NCI-H345 (cell line): ENCODE measurements at places on chromosomes 16 and 17.

DNA sequence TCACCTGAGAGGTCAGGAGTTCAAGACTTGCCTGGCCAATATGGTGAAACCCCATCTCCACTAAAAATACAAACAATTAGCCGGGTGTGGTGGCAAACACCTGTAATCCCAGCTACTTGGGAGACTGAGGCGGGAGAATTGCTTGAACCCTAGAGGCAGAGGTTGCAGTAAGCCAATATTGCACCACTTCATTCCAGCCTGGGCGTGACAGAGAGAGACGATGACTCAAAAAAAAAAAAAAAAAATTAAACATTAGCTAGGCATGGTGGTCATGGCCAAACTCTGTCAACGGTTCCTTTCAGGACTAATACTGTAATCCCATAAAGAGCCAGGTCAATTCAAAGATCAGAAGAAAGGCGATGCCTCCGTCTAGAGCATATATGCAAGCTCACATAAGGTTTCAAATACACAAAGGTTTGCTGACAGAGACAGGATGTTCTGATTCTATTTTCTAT is 2.4 kb downstream of the RNF157 start:
- no peak for DNase-seq

- DNase-seq, result no peak
Observed at GRCh38 chr16:22320572-22321339, 23.5 kb downstream of the POLR3E start.

GRCh38 chr16:1691956-1692355 is 13.9 kb downstream of the JPT2 start:
- DNase-seq, result no peak

DNA sequence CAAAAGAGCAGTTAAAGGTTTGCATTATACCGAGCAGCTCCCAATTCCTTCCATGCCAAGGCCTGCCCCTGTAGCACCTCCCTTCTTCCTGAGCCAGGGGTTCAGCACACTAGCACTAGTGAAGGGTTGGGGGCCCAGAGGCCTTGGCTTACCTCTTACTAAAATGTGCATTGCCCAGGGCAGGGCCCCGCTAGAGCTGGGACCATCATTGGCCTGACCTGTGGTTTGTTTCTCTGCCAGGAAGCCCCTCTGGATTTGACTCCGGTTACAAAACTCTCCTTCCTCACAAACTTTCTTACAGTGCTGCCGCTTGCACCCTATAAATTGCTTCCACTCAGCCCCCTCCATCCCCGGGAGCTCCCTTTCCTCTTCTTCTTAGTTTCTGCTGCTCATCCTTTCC is 33.8 kb downstream of the MPRIP start:
- no peak for DNase-seq

DNA sequence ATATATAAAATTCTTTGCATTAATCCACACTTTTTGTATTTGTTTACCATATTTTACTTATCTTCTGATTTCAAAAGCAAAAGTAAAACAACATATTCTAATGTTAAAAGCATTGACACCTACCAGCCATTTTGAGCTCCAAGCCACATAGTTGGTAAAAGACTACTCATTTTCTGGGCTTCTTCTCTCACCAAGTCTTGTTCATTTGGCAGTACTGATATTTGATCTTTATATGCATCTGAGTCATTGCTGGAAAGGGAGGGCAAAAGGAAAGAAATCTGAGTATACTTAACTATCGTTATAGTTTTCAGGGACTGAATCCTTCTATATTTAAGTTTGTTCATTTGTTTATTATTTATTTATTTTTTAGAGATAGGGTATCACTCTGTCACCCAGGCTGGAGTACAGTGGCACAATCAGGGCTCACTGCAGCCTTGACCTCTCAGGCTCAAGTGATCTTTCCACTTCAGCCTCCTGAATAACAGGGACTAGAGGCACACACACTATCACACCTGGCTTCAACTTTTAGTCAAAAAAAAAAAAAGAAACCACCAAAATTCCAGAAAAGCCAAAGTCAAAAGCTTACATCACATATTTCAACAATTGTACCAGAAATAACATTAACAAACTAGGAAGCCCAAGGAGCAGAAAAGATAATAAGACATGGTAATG is 121.0 kb upstream of the TOB1 start:
- DNase-seq, result no peak

DNA sequence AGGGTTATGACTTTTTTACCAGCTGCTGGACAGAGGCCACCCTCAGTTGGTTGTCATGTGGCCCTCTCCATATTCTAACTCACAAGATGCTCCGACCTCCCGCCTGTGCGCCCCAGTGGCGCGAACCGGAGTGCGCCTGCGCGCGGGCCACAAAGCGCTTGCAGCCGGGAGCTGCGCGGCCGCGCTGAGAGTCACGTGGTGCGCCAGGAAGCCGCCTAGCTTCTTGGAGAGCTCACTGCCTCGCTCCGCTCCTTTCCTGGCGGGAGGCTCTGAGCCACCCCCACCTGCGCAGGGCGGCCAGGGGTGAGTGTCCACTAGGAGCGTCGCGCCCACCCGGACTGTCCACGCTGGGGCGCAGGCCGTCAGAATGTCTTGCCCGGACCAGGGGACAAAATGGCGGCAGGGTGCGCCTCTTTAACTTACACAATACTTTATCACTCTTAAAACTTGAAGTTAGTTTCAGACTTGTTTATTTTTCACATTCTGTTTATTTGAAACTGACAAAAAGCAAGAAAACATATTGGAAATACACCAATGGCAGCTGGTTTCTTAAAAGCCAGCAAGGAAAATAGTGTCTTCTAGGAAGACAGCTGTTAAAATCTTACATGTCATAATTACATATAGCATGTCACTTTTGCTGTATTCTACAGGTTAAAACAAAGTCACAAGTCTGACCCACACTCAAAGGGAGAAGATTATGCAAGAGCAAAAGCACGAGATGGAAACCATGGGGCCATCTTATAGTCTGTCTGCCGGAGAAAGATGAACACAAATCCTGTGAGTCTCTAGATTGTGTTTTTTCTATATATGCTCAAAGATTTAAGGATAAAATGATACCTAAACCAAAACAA is 357.9 kb downstream of the CNTNAP4 start:
- DNase-seq, result no peak

DNA sequence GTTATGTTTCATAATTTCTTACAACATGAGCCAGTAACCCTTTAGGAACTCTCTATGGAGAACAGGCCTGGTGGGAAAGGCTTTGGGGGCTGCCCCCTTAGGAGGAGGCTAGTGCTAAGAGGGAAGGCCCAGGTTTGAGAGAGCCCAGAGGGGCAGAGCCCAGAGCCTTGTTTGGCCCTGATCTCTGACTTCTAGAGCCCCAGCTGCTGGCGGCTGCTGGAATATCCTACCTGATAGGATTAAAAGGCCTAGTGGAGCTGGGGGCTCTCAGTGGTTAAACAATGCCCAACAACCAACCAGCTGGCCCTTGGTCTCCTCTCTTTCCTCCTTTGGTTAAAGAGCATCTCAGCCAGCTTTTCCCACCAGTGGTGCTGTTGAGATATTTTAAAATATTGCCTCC is 54.1 kb downstream of the IGF2BP1 start:
- DNase-seq, result no peak

GRCh38 chr16:71201054-71201453 is 29.5 kb downstream of the HYDIN start:
- no peak for DNase-seq

GRCh38 chr17:74368341-74369081 is 1.2 kb downstream of the GPR142 start:
- DNase-seq, result peak; percentile 84

DNA sequence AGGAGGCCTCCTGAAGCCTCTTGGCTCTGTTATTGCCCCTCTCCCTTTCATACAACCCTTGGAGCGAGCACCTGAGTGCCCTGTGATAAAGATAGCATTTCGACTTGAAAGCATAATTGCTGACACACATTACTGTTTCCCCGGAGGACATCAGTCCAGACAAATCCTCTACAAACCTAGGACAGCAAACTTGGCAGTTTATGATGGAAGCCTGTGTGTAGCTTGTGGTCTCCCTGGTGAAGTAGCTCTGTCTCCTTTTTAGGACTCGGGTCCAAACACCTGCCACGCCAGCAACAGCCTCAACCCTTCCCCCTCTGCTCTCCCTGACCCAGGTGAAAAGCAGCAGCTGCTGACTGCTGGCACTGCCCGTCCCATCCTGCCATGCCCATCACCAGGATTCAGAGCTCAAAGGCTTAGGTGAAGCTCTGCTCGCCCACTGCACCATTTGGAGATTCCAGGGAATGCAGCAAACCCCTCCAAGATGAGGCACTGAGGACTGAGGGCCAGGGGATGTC is 55.9 kb downstream of the IRX6 start:
- DNase-seq, result no peak

- no peak for DNase-seq
Observed at GRCh38 chr17:3647769-3648555, 11.4 kb downstream of the CTNS start.

- DNase-seq, result no peak
Observed at GRCh38 chr16:88792668-88793250, 7.7 kb upstream of the PIEZO1 start.

GRCh38 chr17:79339321-79339720 is 264.7 kb downstream of the ENGASE start:
- DNase-seq, result no peak

DNA sequence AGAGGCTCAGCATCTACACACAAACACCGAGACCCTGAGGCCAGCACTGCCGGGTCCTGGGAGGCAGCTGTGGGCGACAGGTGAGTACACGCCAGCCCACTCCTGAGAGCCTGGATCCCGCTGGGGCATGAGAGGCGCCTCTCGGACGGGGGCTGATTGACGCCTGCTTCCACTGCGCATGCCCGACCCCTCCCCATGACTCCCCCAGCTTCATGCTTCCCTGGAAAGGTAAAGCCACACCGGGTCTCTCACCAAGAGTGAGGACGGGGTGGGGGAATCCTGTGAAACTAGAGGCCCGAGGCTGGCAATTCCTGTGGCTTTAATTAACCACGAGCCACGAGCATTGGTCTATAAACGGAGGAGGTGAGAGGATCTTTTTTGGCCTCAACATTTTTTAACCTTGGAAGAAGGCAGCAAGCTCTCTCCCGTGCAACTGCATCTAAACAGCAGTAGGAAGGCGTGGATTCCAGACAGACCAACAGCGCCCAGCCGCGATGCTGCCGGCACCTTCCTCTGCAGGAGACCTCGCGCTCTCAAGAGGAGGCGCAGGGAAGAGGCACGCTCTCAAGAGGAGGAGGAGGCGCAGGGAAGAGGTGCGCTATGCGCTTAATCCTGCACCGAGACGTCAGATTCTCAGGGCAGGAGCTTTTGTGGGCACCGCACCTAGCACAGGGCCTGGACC is 71.8 kb upstream of the METRNL start:
- DNase-seq, result peak; percentile 88

DNA sequence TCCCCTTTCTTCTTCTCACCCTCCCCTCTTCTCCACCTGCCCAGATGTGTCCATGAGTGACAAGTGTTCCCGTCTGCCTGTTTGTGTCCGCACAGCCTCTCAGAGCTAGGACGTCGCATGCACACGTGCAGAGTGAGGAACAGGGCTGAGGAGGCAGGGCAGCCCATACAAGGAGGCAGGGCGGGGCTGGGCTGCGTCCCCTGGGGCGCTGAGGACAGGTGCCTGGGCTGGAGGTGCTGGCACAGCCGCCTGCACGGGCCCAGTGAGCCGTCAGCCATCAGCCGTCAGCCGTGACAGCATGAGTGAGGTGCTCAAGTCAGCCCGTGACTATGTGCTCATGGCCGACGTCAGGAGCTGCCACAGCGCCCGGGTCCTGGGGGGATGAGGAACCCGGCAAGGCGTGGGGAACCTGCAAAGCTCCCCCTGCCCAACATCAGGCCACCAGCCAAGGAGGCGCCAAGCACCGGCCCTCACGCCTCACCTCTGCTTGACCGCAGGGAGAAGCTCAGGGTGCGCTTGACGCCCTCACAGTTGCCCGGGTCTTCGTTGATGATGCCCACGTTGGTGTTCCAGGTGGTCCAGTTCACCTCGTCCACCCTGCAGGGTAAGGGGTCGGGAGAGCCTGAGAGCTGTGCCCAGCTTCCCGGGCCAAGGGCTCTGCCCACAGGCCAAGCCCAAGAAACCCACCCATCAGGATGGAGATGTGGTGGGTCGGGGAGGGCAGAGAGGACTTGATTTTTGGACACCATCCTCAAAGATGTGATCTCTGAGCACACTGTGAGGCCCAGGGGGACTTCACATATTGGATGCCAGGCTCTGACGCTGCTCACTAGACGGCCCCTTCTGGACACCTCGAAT is 13.7 kb upstream of the TRPV3 start:
- DNase-seq, result no peak

DNA sequence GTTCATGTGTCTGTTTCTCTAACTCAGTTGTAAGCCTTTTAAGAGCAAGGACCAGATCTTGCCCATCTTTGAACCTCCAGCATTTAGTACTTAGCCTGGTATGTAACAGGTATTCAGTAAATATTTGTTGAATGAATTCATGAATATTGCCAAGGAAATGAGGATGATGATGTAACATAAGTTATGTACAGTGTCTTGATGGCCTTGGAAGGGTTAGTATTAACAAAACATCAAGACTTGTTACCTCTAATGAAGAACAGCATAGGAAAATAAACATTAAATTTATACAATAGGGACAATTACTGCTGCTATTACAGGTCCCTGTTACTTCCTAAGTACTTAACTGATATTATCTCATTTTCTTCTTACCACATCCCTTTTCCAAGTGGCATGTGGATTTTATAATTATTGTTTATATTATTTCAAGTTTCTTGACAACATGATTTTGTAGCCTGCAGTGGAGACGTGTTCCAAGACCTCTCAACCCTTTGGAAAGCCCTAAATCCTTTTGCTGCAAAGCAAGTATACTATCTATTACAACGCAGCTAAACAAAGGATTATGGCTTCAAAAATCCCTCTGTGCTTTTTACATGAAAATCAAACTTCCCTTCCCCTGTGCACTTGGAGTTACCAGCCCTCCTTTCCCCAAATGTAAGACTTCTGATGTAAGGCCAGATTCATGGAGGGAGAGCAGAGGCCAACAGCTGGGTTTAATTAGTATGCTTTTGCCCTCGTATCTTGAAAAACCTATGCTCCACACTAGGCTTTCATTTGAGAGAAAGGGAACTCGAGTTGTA is 77.4 kb upstream of the SMIM36 start:
- DNase-seq, result no peak

DNA sequence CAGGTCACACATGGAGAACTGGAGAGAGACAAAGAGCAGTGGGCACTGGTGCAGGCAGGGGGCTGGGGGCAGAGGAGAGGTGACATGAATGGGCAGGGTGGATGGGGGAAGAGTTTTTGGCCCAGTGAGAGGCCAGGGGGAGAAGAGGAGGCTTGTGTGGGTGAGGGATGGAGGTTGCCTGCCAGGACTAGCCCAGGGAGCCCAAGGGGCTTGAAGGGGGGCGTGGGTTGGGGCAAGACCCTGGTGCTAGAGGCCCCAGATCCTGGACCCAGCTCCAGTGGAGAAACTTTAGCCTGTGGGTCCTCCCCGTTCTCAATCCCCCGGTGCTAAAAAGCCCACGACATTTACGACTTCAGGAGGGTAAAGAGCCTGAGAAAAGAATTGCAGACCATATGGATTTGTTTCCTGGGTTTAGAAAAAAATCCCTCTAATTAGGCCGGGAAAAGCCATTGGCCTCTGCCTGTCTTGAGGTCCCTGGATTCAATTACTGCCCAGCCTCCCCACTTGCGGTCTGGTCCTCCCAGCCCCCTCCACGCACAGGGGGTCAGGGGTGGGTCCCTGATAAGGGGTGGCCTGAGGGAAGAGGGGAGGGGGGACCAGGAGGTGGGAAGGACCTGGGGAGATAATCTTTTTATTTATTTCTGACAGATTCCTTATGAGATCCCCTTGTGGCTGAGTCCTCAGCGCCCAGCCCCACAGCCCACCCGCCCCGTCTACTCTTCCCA is 33.0 kb downstream of the NGFR start:
- DNase-seq, result no peak

GRCh38 chr17:42760652-42761581 is at the start of gene RAMP2:
RAMP2 (plus strand) TSS chr17:42761227; CDS start chr17:42761262, 35 bp downstream.
- DNase-seq, result no peak
